ENCODE measurements at places on chromosomes 1 and 21.

GRCh38 chr1:167722152-167722869, 529 bp downstream of the MPZL1 start:
- peak; percentile 22 for DNase-seq

DNA sequence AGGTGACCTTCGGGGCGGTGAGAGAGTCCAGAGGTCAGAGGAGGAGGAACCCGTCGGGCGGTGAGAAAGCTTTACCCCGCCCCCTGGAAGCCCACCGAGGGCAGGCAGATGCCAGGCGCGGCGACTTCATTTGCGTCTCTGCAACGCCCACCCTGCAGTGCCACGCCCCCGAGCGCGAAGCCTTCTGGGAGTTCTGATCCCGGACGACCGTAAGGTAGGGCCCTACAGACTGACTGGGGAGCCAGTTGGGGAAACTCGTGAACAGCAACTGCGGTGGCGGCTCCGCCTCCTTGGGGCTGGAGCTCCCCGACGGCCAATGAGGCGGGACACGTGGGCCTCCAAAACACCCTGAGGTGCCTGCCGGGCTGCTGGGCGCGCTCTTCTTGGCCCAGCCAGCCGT, 46.0 kb upstream of the EDARADD start:
- DNase-seq = no peak

- no peak for DNase-seq
Observed at GRCh38 chr1:56227886-56228285, 351.5 kb downstream of the PLPP3 start.

DNA sequence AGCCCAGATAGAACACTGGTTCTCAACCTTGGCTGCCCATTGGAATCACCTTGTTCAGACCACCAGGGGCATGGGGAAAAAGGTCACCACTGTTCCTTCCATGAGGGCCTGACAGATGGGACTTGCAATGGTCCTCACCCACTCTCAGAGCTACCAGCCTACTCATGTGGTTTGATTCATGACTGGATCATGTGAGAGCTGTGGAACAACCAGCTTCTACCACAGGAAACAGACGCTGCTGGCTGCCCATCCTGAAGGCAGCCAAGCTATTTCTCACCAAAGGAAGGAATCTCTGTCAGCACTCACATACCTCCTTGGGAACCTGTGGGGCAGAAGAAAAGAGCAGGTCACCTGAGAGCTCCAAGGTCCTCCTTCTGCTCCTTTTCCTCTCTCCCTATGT, 53.6 kb downstream of the CAPN8 start:
- no peak for DNase-seq

GRCh38 chr1:30264672-30265025, 458.7 kb downstream of the MATN1 start:
- DNase-seq = no peak

DNA sequence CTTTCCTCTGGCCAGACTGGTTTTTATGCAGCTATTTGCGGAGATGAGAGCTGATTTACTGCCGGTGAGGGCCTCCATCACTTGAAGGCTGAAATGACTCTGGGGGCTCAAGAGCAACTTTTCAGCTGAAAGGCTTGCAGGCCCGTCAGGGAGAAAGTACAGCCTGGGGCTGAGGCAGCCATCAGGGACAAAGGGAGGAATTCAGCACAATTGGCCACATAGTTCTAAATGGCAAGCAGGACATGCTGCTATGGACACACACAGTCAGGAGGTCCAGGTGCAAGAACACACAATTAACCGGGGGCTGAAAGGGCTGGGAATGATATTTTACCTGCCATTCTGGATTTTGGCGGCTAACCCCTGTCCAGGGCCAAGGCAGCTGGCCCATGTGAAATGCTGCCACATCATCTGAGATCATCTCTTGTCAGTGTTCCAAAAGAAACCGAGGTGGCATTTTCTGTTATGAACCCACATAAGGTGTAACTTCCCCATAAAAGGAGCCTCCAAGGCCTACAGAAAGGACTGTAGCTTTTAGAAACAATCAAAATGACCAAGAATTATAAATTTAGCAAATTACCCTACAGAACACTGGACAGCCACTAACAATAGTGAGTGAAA, 58.2 kb downstream of the LMX1A start:
- DNase-seq = no peak

- no peak for DNase-seq
Observed at GRCh38 chr1:225846331-225847310, 35.6 kb downstream of the TMEM63A start.

GRCh38 chr1:238960071-238960470, 426.3 kb upstream of the CHRM3 start:
- DNase-seq = peak; percentile 72

DNA sequence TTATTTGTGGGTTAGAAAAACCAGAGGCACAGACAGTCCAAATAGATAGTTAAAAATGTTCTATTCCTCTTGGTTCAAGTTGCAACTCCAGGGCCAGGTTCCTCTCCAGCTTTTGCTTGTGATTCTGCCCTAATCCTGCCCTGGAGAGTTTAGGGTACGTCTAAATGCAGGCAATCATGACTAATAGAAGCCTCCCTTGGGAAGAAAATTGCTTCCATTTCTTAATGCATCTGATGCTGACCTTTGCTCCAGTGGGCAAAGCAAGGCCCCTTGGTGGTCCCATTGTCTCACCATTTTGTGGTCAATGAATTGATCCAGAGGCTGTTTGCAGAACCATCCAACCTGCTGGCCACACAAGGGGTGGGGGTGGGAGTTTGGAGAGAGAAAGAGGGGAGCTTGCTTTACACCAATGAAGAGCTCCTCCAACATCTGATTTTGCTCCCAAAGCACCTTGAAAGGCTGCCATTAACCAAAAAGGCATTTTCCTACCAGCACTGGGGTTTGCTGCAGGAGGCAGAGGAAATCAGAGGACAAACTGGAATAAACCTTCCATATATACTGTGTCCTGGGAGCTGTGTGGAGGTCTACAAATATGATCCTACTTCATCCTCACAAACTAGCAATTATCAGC, 31.3 kb downstream of the C8B start:
- DNase-seq = peak; percentile 31

DNA sequence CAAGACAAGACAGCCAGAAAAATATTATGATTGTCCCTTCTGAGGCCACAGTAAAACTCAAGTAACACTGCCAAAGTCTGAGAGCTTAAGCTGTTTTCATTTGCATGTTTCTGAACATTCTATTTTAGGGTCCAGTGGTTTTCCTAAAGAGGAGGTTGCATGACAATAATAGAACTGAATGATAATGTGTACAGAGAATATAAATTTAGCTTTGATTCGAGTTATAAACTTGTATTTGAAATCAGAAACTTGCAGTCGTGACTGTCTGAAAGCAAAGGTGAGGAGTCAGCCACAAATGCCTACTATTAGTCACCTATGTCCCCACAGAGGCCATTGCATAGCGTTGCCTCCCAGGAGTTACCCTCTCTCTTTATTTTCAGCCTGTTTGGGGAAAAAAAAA, 363.1 kb upstream of the ADGRL2 start:
- DNase-seq = no peak

DNA sequence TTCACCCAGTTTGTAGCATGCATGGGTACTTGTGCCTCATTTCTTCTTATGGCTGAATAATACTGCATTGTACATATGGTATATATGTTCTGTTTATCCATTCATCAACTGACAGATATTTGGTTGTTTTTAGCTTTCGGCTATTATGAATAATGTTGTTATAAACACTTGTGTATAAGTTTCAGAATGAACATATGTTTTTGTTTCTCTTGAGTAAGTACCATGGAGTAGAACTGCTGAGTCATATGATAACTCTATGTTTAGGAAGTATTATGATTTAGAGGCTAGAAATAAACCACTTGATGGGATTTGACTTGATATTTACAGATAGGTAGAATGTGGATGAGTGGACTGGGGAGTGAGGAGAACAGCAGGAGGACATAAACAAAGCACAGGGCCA, 48.6 kb downstream of the WNT2B start:
- peak; percentile 49 for DNase-seq

- no peak for DNase-seq
Observed at GRCh38 chr1:3788756-3789420, 7.4 kb downstream of the LRRC47 start.

- DNase-seq = no peak
Observed at GRCh38 chr21:36175771-36176565, 19.3 kb downstream of the DOP1B start.

- peak; percentile 56 for DNase-seq
Observed at GRCh38 chr1:56133522-56134472, 445.6 kb downstream of the PLPP3 start.

DNA sequence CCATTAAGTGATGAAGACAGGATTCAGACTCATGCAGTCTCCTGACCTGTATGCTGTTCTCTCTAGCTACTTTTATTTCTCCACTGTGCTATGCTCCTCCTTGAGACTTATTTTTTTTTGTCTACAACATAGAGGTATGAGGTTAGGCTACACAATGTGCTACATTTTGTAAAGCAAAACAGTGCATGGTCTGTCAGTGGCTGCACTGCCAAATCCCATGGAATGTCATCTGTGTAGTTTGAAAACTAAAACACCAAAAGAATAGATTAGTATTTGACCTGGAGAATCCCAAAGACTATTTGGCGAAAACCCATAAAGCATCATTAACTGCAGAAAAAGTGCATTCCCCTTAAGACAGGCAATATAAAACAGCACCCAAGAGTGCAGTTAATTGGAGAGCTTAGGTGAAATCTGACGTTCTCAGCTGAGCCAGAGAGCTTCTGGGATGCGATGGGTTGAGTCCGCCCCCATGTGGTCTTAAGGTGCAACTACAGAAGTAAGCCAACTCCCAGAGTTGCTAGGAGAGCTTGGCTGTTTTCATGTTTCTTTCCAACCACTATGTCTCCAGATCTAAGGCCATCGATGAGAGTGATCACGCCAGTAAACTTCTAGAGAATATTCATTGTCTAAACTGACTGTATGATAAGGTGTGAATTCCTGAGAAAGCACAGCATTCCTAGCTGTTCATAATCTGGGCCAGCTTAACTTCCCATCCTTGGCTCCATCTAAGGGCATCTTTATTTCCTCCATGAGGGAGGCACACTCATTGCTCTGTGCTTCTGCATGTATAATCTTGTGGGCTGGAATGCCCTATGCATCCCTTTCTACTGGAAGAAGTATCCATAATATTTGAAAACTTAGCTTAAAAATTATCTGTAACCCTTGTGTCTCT, 20.7 kb upstream of the CYP2J2 start:
- peak; percentile 80 for DNase-seq

DNA sequence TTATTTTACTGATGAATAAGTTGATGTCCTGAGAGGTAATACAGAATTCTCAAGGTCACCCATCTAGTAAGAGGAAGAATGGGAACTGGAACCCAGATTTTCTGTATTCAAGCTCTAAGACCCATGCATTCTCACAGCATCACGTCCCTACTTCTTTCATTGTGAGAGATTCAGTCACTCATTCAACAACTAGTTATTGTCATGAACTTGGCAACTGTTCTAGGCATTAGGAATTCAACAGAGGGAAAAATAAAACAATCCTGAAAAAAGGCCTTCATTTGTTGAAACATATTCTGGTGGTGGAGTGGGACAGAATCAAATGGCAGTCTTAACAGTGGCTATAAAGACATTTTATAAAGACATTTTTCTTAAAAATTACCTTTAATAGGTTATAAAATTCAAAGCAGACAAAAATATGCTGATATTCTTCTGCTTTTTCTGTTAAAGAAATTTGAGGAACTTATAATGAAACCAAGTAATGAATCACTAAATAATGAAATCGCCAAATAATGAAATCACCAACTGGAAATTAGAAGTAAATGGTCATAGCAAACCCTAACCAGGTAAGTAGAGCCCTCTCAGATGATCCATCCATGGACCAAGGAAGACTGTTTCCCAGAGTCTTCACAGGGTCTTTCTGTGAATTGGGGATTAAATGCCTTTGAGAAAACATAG, 136.5 kb upstream of the DPYD start:
- no peak for DNase-seq

DNA sequence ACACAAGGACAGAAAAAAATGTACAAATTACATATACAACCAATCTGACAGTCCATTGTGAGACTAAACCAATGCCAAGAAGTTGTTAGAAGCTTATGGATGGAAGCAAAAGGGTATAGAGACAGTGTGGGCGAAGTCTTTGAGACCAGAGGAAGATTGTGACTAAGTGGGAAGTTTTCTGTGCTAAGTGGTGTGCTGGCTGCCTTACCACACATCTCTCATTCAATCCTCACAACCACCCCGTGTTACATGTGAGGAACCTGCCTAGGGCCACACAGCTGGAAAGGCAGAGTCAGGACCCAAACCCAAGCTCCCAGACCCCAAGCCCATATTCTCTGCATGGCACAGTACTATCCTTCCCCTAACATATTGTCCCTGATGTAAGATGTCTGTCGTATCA, 53.5 kb upstream of the DUSP10 start:
- no peak for DNase-seq

- no peak for DNase-seq
Observed at GRCh38 chr1:157450106-157450505, 102.2 kb downstream of the FCRL5 start.

DNA sequence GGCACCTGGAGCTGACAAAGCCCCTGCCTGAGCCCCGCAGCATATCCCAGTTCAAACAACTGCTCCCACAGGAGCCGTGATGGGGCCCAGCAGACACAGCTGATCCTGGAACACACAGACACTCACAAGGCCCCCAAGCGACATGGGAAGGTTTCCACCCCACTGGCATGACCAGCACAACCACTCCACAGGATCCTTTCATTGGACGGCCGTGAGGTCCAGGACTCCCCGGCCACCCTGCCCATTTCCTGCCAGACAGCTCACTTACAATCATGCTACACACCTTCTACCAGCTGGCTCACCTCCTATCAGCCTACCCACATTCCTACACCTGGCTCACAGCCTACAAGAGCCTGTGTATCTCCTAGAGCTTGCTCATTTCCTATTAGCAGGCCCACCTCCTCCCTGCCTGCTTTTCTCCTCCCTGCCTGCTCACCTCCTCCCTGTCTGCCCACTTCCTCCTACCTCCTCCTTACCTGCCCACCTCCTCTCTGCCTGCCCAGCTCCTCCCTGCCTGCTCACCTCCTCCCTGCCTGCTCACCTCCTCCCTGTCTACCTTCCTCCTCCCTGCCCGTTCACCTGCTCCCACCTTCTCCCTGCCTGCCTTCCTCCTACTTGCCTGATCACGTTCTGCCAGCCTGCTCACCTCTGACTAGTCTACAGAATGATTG, 73.9 kb downstream of the MATN1 start:
- DNase-seq = no peak

GRCh38 chr21:35428001-35428320, 378.9 kb upstream of the RUNX1 start:
- peak; percentile 47 for DNase-seq

GRCh38 chr1:95982711-95983110, 738.9 kb upstream of the PTBP2 start:
- DNase-seq = no peak

- no peak for DNase-seq
Observed at GRCh38 chr1:205047764-205048231, 4.8 kb downstream of the CNTN2 start.

DNA sequence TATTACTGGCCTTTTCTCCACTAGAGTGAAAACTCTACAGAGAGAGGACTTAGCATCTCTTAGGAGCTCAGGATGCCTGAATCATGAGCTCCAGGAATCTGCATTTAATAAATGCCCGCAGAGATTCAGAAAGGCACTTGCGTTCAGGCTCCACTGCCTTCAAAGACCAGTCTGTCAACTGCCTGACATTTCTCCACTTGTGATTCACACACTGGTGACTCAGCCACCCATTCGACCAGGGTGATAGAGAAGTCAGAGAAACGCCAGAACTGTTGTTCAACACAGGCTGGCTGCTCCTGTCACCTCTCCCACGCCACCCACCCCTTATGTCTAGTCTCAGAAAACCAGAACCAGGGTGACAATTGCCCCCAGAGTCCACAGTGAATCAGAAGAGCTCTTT, 26.9 kb upstream of the LBR start:
- peak; percentile 71 for DNase-seq

- no peak for DNase-seq
Observed at GRCh38 chr1:229093238-229093540, 177.7 kb upstream of the RAB4A start.

Measured in fibroblast of pulmonary artery (primary cell).